MG63 (cell line): ENCODE measurements at places on chromosomes 1 and 21.

GRCh38 chr1:237416924-237417655 lies 375.1 kb downstream of the RYR2 start:
- no peak for DNase-seq

DNA sequence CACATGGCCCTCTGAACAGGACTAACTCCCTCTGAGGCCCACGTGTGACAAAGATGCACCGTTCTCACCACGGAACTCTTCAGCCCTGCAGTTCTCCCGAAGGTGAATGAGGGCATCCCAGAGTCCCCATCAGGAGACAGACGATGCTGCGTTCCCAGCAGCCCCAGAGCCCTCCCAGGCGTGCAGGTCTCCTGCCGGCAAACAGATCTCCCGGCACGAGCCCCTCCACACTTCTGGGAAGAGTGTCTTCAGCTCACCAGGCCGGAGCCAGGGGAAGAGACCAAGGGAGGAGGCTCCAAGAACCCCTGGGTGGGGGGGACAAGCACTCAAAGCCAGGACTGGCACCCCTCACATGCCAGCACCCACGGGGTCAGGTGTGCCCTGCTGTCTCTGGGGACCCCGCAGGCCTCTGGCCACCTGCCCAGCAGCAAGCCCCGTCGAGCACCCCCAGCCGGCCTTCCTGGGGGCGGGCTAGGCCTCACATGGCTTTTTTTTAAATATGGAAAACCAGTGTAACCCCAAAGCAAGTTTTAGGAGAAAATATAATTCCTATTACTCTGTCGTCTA lies 45.1 kb upstream of the TRAPPC10 start:
- DNase-seq, result no peak

DNA sequence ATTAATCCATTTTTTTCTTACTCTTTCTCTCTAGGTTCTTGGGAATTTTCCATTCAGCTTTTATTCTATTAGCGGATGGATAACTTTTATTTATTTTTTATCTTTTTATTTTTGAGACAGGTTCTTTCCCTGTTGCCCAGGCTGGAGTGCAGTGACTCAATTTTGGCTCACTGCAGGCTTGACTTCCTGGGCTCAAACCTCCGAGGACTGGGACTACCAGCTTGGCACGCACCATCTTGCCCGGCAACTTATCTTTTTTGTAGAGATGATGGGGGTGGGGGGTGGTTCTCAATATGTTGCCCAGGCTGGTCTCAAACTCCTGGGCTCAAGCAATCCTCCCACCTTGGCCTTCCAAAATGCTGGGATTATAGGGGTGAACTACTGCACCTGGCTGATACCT lies 36.1 kb upstream of the CHIT1 start:
- DNase-seq, result no peak

GRCh38 chr1:241883159-241883558 lies 35.2 kb downstream of the EXO1 start:
- DNase-seq, result no peak

DNA sequence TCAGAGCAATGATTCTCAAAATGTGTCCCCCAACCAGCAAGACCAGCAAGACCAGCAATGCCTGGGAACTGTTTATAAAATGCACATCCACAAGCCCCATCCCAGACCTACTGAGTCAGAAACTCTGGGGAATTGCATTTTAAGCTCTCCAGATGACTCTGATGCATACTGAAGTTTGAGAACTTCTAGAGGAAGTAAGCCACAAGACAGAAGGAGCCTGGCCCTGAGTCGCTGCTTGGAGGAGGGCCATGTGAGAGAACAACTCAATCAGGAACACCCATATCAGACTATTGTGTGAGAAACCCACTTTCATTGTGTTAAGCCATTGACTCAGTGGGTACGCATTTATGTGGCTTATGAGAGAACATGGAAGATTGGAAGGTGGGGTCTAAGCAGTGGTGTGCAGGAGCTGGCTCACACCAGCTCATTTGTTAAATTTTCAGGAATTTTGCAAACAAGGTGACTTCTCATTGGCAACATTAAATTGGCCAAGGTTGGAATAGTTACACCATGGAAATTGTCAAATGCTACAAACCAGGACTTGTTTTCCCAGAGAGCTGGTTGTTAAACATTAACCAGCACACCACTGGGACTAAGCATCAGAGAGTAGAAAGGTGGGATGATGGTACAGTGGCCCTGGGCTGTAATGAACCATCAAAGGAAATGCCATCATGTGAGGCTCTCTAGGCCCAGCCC lies 38.9 kb downstream of the ATP1A1 start:
- DNase-seq, result peak; percentile 67

- no peak for DNase-seq
Measured at GRCh38 chr1:227124473-227124872, 184.4 kb downstream of the COQ8A start.

DNA sequence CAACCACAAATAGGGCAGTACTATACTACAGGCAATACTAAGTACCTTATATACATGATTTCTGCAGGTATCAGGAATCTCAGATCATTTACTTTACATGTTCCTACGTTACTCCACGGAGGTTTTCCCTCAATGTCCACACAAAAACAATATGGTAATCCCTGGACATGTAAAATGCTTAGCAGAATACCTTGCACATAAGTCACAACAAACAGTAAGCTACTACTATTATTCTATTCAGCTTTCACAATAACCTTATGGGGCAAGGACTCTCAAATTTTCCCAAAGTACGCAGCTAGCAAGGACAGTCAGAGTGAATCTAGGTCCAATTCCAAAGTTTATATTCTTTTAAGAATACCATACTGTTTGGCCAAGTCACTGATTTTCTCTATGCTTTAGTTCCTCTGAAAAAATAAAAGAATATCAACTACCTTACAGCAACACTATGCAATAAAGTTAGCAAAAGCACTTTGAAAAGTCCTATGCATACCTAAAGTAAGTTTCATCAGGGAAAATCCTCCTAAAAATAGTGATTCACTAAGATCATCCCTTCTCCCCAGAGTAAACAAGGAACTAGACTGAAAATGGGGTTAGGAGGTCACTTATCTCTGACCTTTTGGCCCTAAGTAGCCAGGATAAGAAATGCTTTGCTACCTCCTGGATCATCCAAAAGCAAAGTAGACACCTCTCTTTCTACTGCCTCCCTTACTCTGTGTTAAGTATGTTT lies 67.4 kb downstream of the LUZP1 start:
- DNase-seq, result no peak

DNA sequence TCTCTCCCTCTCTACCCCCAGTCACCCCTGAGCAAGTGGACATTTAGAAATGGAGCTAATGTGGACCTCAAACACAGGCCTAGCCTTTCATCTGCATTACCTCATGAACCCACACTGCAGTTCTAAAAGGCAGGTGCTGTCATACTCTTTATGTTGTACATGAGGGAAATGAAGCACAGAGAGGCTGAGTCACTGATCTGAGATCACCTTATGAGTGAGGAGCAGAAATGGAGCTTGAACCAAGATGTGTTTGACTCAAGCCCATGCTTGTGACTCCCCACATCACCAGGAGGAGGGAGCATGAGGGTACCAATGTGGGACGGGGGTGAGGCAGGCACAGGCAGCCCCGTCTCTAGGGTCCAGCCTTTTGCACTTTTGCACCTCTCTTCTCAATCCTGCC lies 702.8 kb downstream of the PTPRU start:
- DNase-seq, result no peak

GRCh38 chr1:225972344-225973152 lies 26.6 kb downstream of the SDE2 start:
- no peak for DNase-seq

DNA sequence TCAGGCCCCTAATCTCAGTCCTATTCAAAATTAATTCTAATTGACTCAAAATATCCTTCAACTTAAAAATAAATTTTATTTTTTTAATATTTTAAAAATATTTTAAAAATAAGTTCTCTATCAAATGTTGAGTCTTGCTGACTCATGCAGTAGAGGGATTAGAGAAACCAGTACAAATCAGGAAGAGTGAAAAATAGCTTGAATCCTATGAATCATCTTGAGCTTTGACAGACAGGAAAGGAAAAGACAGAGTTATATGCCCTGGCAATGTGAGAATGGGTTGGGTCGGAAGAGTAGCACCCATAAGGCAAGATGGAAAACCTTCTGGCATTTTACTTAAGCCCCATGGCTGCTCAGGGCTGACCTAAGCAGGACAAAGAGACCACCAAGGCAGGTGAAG lies 346.6 kb upstream of the RUNX1 start:
- peak; percentile 6 for DNase-seq

- no peak for DNase-seq
Measured at GRCh38 chr1:195105281-195105680, 1503.0 kb downstream of the KCNT2 start.

- peak; percentile 14 for DNase-seq
Measured at GRCh38 chr1:9721606-9722377, 70.3 kb downstream of the PIK3CD start.

DNA sequence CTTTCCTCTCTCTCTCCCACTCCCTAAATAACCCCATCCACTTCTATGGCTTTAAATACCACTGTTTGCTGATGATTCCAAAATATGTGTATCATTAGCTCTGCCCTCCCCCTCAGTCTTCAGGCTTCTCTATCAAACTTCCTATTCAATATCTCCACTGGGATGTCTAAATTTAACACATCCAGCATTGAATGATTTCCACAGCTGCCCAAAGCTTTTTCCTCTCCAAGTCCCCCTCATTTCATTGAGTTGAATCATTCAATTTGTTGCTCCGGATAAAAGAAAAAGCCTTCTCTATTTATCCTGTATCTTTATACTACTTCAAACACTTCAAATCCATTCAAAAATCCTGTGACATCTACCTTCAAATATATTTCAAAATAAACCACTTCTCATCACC lies 225.0 kb downstream of the SEC16B start:
- DNase-seq, result no peak

DNA sequence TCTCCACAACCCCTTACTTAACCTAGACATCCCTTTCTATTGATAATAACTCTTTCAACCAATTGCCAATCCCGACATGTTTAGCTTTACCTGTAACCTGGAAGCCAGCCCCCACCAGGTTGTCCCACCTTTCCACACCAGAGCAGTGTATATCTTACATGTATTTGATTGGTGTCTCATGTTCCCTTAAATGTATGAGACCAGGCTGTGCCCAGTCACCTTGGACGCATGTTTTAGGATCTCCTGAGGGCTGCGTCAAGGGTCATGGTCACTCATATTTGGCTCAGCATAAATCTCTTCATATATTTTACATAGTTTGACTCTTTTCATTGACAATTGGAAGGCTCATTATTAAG lies 5.3 kb upstream of the SLC19A1 start:
- DNase-seq, result no peak

DNA sequence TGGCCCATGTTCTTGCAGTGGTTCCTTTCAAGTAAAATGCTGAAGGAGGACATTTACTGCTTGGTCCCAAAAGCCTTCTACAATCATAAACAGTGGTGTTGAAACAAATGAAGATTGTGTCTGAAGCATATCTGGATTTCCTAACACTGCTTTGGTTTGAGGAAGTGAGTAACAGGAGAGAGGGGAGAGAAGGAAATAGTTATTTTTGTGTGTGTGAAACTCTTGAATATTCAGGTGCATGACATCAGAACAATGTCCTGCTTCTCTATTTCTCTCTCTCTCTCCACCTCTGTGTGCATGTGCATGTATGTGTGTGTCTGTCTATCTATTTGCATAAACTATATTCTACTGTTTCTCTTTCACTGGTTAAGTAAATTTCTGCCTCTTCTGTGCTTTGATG lies 61.4 kb upstream of the TNFSF18 start:
- no peak for DNase-seq

DNA sequence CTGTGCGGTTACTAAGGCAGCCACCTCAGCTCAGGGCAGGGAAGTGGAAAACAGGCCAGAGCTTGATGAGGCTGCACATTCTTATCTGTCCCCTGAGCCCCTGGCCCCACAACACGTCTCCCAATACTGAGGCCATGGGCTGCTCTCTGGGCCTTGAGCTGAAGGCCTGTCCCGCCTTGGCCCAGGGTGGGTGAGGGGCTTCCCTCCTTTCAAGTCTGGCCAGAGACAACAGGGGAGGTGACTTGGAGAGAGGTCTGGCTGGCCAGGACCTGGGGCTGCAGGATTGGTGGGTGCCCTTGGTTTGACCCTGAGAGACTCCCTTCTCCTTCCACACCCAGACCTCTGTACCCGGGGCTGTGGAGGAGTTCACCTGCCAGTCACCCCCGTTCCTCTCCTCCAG lies 563.8 kb downstream of the PTPRU start:
- DNase-seq, result no peak

DNA sequence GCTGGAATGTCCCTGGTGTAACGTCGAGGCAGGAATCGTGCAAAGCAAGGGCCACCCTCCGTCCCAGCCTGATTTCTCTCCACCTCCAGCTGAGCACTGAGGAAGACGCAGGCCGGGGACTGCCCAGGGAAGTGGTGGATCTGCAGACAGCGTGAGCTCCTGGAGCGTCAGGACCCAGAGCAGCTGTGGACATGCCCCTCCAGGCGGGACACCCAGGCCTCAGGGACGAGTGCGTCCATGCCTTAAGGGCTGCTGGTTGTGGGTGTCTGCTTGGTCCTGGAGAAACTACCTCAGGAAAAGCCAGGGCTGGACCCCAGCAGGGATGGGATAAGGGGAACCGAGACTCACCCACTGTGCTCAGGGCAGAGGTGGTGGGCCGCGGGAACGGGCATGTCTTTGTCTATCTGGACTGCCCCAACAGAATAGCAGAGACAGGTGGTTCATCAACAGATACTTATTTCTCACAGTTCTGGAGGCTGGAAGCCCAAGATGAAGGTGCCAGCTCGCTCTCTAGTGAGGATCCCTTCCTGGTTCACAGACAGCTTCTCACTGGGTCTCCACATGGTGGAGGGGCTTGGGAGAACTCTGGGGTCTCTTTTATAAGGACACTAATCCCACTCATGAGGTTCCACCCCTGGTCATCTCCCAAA lies 5.8 kb upstream of the MMEL1 start:
- no peak for DNase-seq

GRCh38 chr1:156245451-156246232 lies 2.2 kb downstream of the PAQR6 start:
- no peak for DNase-seq

DNA sequence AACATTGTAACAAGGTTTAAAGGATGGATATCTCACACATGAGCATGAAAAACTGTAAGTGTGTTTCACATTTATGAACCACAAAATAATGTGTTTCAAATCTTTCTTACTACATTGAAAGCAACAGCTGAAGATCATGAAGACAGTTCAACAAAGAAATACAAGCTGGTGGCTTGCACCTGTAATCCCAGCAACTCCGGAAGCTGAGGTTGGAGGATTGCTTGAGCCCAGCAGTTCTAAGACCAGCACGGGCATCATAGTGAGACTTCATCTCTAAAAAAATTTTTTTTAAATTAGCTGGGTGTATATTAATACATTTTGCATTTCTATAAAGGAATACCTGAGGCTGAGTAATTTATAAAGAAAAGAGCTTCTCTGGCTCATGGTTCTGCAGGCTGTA lies 27.1 kb upstream of the C1orf198 start:
- no peak for DNase-seq

DNA sequence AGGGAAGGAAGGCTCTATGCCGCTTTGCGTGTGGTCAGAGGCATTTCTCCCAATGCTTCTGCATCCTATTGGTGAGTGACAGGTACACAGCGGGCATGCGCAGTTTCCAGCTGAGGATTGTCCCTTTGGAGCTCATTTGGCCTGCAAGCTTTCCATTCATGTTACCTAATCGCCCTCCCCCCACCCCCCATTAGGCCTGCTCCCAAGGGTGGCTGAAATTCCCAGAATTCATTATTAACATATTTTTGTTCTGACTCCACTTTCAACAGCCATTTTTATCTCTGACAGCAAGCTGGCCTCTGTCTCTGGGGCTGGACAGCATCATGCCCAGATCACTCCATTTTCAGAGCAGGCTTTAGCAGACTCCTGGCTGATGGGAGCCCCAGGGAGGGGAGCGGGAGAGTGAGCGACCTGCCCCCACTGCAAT lies 25.6 kb downstream of the MIS18A start:
- no peak for DNase-seq
